NCI-H1436 treated with DMSO at 0.1 percent for 48 hours (cell line): ENCODE measurements at places on chromosomes 5 and 9.

- no peak for DNase-seq
These were observed 5.9 kb downstream of the FAM78A start for GRCh38 chr9:131270171-131271015.

DNA sequence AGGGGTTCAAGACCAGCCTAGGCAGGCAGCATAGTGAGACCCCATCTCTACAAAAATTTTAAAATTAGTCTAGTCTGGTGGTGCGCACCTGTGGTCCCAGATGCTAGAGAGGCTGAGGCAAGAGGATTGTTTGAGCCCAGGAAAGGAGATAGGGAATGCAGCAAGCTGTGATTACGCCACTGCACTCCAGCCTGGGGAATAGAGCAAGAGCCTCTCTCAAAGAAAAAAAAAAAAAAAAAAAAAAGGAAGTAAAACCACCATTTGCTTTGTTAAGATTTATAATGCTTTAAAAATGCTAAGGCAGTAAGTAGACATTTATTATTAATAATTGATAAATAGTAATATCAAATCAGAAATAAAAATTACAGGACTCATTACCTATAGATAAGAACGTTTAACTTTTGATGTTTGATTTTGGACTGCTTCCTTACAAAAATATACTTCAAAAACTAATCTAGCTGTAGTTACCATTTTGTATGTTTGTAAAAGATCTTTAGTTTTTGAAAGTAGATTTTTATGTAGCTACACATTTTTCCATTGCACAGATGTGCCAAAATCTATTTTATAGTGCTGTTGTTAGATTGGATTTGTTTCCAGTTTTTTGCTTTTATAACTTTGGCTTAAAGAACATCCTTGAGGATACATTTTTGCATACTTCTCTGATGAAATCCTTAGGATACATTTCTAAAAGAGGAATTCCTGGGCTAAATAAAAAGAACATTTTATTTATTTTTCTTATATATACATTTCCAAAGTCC is 86.4 kb downstream of the INIP start:
- DNase-seq, result no peak

- DNase-seq, result no peak
These were observed 3.0 kb upstream of the AGPAT2 start for GRCh38 chr9:136690104-136690805.

GRCh38 chr5:151684690-151685361 is 1.9 kb downstream of the SPARC start:
- DNase-seq, result no peak

GRCh38 chr9:108953983-108954574 is 19.9 kb downstream of the ABITRAM start:
- no peak for DNase-seq

DNA sequence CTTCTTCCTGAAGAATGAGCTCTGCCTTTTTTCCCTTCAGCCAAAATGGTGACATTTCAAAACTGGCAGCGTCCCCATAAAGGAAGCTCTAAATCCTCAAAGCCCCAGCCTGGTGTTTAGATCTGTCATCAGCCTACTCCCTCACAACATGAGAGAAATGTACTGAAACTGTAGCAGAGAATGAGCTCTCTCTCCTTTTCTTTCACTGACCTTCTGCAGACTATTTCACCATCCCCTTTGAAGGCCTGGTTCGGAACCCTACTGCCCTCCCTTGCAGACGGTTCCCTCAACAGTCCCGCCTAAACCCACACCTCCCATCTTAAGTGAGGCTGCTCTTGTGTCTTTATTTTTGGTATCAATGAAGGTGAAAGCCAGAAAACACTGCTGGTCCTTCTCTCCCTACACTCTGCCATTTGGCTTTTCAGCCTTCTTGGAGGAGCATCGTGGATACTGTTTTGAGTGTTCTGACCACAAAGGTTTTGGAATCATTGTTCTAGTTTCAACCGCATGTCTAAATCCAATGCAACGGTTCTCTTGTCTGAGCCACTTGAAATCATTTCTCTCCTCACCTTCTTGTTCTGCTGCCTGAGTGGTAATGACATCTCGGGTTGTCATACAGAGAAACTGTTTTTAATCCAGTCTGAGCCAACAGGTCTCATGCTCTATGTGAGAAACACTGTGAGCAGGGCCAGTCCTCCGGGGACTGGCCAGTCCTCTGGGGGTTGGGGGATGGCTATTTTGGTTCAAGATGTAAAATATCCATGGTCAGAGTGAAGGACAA is 39.0 kb downstream of the ITK start:
- DNase-seq, result no peak
